ENCODE measurements at places on chromosomes 7 and 10.

DNA sequence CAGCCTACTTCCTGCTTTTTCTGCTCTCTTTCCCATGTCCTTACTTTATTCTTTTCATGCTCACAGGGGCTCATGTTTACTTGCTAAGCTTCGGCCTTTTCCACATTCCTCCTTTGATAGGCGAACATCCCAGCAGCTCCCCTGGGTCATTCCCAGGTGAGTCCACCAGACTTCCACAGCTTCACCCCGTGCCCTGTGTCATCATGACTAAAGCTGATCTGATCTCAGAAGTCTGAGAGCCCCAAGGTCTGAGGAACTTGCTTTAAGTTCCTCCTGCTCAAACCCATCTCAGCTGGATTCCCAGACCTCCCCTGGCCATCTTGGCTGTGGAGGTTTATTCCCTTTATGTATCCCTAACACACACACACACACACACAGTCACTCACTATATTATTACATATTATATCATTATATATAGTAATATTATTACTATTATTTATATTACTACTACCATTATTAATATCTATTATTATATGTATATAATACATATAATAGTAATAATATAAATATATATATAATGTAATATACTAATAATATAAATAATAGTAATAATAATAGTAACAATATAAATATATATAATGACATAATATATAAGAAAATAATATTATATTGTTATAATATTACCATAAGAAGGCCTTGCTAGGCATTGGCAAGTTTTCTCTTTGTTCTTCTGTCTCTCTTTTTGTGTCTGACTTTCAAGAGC lies 295.9 kb downstream of the PTEN start:
- DNase-seq = no peak

DNA sequence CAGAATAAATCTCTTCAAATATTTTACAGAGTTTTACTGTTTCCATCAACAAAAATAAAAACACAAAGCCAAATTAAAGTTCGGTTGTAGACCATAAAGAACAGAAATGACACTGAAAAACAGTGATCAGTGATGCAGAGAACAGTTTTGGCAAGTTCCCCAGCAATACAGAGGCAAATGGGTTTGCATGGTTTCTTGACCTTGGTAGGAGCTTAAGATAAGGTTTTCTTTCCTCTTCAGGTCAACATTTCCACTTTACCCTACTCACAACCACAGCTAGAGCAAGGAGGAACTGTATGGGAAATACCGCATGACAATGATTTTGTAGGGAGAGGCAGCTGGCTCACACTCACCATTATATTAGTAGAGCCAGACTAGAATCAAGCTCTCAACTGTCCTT lies 199.5 kb downstream of the SH2D4B start:
- no peak for DNase-seq

DNA sequence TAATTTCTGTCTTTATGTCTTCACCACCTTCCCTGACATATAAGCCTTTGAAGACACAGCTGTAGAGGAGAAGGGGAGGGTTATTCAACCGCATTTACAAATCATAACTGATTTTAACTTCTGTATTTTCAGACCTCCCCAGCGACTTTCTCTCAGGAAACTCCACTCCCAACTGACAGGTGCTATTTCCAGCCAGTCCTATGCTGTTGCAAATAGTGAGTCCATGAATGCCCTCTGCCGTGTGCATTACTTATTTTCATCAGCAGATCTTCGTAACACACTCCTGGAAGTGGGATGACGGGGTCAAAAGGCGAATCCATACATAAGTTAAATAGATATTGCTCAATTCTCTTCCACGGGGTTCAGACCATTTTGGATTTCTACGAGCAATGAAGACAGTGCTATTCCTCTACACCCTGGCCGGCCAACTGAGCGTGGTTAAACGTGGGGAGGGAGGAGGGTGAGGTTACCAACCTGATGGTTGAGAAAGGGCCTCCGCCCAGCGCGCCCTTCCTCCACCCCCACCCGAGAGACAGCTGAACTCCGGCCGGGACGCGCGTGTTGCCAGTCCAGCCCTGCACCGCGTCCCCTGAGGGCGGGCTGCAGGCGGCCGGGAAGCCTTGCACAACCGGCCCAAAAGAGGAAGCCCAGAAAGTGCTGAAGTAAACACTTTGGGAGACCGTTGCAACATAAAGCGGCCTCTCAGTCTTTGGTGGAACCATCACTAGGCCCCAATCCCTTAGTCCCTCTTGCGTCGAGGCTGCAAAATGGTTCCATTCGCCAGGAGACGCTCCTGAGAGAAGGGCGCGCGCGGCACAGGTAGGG lies at the start of gene APBB1IP:
APBB1IP (plus strand) TSS at position 705 of the 825 bp plus-strand sequence. CDS start 53,986 bp downstream, outside the sequence.
- DNase-seq = no peak

- DNase-seq = no peak
These were observed 273.6 kb upstream of the PITRM1 start for GRCh38 chr10:3446221-3446620.

GRCh38 chr7:146956321-146956720 lies 839.7 kb downstream of the CNTNAP2 start:
- DNase-seq = no peak

DNA sequence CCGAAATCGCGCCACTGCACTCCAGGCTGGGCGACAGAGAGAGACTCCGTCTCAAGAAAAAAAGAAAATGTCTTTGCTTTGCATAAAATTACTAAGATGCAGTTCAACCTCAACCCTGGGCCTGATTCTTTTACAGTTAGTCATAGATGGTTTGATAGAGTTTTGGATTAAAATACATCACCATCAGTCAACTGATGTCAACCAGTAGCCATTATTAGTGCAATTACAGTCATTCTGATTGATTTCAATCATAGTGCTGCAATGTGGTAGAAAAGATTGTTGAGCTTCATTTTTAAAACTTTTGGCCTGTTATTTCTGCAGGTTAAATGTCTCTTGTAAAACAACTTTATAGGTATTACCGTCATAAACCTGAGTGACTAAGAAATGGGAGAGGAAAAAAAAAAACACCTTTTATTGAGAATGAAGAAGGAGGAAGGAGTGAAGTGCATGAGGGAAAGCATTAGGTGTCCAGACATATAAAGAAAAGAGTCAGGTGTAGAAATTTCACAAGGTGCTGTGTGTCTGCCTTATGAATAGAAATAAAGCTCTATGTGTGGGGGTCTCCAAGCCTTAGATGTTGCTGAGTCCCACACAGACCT lies 150.6 kb downstream of the TRIL start:
- DNase-seq = no peak

- DNase-seq = no peak
These were observed 7.5 kb downstream of the IFIT1 start for GRCh38 chr10:89399956-89400355.

Data from effector memory CD4-positive, alpha-beta T cell (primary cell).